SW 1271 (cell line): ENCODE measurements at places on chromosomes 5 and 9.
A peak's percentile ranks its signal among the peaks of the same experiment; 100 is the strongest.

GRCh38 chr5:133340822-133341221 lies 271.5 kb downstream of the FSTL4 start:
- no peak for DNase-seq

- no peak for DNase-seq
Measured at GRCh38 chr9:4839470-4839912, 46.7 kb downstream of the RCL1 start.

GRCh38 chr5:143302341-143303045 lies 101.0 kb downstream of the NR3C1 start:
- no peak for DNase-seq

DNA sequence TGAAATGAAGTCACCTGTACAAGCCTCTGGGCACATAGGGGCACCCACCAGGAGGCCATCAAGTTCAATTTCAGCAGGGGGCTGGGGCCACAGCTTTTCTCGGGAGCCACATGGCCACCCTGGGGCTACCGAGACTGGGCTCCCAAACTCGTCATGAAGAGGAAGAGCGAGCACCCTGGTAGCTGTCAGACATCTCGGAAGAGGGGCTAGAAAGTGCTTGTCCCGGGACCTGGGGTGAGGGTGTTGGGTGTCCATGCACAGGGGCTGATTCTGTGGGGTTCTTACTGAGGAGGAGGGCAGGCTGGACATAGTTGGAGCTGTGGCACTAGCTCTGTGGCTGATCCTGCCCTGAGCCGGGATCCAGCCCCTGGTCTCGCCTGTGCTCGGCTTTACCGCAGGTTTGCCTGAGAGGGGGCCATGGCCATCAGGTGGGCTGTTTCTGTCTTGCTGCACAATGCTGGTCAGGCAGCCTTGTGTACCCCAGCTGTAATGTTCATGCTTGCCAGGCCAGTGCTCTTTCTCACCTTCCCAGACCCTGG lies 70.3 kb downstream of the PHF2 start:
- no peak for DNase-seq

DNA sequence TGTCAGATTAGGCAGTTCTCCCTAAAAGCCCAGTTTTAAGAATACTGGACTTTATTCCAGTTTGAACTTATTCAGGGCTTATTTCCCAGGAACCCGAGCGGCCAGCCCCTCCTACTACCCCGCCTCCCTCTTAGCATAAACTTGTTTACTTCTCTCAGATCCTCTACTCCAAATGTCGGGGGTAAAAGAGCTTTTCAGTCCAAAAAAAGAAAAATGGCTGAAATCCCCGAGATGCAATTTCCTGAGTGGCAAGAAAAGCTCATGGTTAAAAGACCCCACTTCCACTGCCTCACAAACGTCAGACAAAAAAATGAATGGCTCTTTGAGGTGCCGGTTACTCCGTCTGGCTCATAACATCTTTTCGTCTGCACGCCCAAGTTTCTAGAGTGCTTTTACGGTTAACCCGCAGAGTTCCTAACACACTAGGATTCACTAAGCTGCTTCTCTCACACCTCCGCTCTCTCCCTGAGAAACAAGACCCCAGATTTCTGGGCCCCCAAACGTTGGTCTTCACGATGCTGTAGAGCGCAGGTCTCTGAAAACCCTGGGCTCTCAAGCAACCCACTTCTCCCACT lies 402 bp downstream of the BRD8 start:
- peak; percentile 65 for DNase-seq

DNA sequence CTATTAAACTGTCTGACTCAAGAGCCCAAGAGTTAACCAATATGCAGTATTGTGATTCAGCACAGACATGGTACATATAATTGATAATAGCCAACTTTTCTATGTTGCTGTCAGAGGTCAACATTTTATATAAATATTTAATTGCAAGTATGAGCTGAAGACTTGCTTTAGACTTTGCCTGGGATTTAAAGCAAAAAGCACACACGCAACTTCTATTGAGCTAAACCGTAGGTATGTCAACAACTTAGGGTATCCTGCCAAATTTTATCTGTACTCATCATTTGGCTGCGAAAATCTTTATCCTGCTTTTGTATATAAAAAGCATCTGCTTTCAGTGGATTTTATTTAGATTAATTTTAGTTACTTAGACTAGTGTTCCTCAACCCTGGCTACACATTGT lies 27.4 kb downstream of the UHRF2 start:
- DNase-seq, result no peak

GRCh38 chr5:7242118-7242710 lies 153.7 kb upstream of the ADCY2 start:
- no peak for DNase-seq

GRCh38 chr5:80554646-80555045 lies 15.4 kb downstream of the ANKRD34B start:
- no peak for DNase-seq

GRCh38 chr5:160363660-160364395 lies 6.6 kb downstream of the C1QTNF2 start:
- DNase-seq, result no peak

DNA sequence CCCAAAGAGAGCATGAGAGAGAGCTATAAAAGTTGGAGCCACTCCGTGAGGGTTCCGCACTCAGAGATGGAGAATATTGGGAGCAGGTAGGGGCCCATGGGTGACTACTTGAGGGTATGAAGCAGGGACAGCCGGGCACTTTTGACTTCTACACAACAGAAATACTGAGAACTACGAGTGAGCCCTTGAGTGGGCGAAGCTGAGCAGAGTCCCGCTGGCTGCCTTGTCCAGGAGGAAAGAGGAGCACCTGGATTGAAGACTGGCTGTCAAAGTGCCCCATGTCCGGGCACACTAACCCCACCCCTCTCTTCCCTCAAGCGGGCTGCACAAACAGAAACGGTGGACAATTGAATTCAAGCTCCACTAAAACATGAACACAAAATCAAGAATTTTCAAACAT lies 33.6 kb downstream of the FYB1 start:
- DNase-seq, result no peak

- no peak for DNase-seq
Measured at GRCh38 chr5:74995926-74996325, 56.4 kb downstream of the GCNT4 start.

- DNase-seq, result no peak
Measured at GRCh38 chr9:96555567-96556386, 63.9 kb downstream of the CDC14B start.

DNA sequence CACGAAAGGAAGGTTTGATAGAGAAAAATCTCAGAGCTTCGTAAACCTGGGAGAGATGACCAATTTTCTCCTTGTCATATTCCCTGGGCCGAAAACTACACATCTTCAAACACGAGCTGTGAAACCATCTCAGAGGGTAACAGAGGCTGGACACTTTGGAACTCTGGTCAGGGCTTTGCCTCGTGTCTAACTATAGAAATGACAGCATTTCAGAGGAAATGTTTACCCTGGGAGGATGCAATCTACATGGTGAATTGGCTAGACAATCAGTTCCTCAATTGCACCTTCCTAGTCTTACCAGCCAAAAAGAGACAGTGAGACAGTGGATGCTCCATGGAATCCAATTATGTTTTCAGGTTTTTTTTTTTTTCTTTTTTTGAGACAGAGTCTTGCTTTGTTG lies 108.6 kb upstream of the PPP1R2B start:
- DNase-seq, result no peak

GRCh38 chr9:15965246-15965745 lies 412.5 kb downstream of the CCDC171 start:
- no peak for DNase-seq
